Esophagus mucosa (tissue), 1 donor: ENCODE measurements at places on chromosomes 1 and 21.

- ATAC-seq, result no peak
These were observed 276.5 kb upstream of the DPYD start for GRCh38 chr1:98197356-98197755.

- peak; percentile 50 for ATAC-seq
These were observed 10.4 kb upstream of the CELA3B start for GRCh38 chr1:21966247-21967000.

DNA sequence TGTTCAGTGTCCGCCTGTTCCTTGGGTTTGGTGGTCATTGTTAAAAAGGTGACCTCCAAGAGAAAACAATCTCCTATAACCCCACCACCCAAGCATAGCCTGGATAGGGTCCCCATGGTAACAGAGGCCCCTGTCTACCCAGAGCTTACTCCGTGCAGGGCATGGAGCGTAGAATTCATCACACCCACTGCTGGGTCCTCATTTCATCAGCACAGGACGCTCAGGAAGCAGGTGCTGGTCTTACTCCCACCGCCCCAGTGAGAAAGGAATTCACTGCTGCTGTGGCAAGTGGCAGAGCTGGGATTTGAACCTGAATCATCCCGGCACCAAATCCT is 37.0 kb downstream of the ARHGEF10L start:
- no peak for ATAC-seq

DNA sequence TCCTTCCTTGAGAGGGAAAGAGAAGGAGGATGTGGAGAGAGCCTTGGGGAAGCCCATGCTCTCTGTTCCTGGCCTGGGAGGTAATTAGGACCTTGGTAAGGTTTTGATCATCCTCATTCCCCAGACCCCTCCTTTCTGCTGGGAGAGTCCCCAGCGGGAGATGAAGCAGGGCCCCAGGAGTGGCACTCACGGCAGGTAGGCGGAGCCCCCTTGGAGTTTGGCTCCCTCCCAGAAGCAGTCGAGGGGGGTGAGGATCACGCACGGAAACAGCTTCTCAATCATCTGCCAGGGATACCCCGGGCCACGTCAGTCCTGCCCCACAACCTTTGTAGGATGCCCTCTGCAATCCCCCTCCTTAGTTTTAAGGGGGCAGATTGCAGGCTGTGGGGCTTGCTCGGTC is 11.5 kb downstream of the PTCH2 start:
- ATAC-seq, result no peak

GRCh38 chr1:17199267-17200044 is 5.5 kb upstream of the PADI1 start:
- ATAC-seq, result no peak

GRCh38 chr1:33326785-33327184 is 5.9 kb upstream of the A3GALT2 start:
- no peak for ATAC-seq

- no peak for ATAC-seq
These were observed 34.7 kb upstream of the POFUT2 start for GRCh38 chr21:45322231-45322959.

GRCh38 chr21:38326429-38326828 is 69.6 kb downstream of the KCNJ15 start:
- ATAC-seq, result peak; percentile 81

GRCh38 chr1:100614570-100614969 is 76.6 kb downstream of the GPR88 start:
- ATAC-seq, result no peak

DNA sequence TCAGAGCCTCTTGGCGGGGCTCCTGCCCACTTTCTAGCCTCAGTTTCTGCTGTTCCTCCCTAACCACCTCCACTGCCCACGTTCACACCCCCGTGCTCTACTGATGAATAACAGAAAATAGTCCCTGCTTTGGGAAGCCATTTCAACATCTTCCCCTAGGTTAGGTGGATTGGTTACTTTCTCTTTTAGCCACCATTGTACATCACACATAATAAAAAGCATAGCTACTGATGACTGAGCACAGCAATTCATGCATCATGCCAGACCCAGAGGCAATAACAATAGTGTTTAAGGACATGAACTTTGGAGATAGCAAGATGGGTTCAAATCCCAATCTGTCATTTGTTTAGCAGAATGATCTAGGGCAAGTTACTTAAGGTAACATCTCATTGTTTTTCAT is 74.6 kb downstream of the COLGALT2 start:
- no peak for ATAC-seq

DNA sequence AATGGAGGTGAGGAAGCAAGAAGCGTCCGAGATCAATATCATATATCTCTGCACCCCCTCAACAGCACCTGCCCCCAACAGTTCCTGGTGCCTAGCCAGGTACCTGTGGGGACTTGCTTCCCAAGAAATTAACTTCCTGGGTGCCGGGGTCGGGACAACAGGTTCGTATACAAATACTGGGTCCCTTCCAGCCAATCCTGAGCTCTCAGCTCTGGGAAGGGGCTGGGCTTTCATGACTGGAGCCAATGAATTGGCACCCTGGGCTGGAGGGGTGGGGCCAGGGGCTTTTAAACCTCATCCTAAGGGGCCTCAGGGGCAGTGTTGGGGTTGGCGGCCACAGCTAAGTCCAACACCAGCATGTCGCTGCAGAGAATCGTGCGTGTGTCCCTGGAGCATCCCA is at the start of gene PADI3:
TSS of gene PADI3 (plus strand) at position 318 of the 400 bp plus-strand sequence. CDS start at position 358, 40 bp downstream.
- ATAC-seq, result no peak

DNA sequence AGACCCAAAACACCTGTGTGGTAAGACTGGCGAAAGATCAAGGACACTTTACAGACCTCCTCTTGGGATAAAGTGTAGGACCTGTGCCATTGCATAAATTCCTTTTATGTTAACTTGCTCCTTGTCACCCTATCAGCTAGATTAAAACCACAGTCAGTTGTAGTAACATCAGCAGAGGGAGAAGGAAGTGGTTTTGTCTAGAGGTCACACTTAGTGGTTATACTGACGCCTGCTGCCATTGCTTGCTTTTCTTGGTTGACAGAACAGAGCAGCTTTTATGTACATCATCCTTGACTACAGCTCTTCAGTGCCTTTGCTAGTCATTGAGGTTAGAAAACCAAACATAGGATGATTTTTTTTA is 101.4 kb downstream of the PBX1 start:
- ATAC-seq, result peak; percentile 68

DNA sequence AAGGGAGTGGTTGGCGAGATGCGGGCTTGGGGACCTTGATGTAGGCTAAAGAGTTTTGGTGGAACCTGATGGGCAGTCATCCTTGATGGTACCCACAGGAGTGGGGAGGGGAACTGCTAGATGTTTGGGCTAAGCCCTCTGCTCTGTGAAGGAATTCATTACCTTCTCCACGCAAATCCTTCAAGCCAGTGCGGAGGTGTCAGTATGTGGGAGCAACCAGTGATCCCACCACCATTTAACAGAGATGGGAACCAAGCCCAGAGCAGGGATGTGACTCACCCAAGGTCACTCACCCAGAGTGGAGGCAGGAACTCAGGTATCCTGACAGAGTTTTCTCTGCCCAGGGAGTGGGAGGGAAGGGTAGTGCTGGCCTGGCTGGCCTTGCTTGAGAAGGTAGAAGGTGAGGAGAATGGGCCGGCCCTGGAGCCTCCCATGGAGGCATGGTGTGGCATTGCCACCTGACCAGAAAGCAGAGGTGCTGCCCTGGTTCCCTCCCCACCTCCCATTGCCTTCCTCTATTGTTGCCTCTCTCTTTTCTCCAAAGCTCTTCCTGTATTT is 51.2 kb upstream of the STUM start:
- no peak for ATAC-seq

GRCh38 chr21:46089285-46089684 is 8.6 kb upstream of the COL6A2 start:
- no peak for ATAC-seq

GRCh38 chr1:2234762-2235113 is 6.6 kb downstream of the SKI start:
- ATAC-seq, result peak; percentile 11

- ATAC-seq, result no peak
These were observed 96.2 kb upstream of the SIM2 start for GRCh38 chr21:36602735-36603134.

DNA sequence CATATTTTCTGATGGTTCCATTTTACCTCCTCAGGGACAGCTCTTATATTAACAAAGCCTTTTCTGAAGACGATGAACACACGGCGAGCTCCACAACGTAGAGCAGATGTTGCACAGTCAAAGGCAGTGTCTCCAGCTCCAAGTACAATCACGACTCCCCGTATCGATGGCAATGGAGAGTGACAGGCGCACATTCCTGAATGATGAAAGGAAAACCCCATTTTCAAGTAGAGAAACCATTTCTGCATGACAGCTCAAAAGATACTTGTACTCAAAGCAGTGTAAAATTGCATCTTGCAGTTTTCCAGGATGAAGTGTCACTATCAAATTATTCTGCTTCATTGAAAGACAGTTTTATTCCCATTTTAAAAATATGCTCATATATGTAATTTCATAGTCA is 327.6 kb downstream of the DPYD start:
- ATAC-seq, result no peak

DNA sequence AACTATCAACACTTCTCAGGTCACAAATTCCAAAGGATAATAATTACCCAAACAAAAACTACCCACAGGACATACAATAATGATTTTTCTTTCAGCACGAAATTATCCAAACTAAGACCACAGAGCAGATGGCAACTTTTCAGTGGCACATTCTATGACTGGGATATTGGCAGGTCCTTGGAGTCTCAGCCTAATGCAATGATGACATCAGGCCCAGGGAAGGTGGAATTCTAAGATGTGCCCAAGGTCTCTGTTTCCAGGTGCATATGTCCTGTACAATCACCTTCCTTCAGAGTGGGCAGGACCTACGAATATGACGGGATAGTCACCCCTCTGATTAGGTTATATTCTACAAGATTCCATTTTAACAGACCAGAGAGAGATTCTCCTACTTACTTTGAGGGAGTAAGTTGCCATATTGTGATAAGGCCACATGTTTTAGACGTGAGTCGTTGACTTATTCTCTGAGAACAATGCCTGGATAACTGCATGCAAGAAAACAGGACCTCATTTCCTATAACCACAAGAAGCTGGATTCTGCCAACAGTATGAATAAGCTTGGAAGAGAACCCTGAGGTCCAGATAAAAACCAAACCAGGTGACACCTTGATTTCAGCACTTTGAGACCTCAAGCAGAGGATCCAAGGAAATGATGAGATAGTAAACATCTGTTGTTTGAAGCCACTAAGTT is 69.9 kb downstream of the ZC3H11B start:
- ATAC-seq, result no peak

GRCh38 chr1:181150273-181150672 is 61.8 kb downstream of the IER5 start:
- ATAC-seq, result no peak

GRCh38 chr1:7675431-7676273 is 95.4 kb upstream of the VAMP3 start:
- ATAC-seq, result no peak

GRCh38 chr1:109265016-109265415 is 15.7 kb downstream of the CELSR2 start:
- ATAC-seq, result no peak

DNA sequence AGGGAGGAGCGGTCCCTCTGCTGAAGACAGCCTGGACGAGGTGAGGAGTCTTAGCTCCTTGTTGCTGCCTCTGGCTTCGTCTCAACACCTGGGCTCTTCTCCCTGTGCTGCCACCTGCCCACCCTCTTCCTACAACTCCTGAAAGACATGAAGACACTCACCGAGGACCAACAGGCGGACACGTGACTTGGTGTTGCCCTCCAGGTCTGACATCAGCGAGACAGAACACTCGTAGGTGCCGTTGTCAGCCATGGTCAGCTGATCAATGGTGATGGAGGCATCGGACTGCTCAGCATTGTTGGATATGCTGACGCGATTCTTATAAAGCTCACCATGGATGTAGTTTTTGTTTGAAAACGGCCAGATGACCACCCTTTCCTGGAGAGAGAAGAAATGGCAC is 21.4 kb downstream of the GPA33 start:
- ATAC-seq, result no peak

- no peak for ATAC-seq
These were observed 45.9 kb downstream of the FAAP20 start for GRCh38 chr1:2148691-2149090.

- ATAC-seq, result no peak
These were observed 2.0 kb downstream of the CAMK2N1 start for GRCh38 chr1:20483833-20484518.

GRCh38 chr1:215083383-215083961 is 935 bp downstream of the KCNK2 start:
- ATAC-seq, result no peak

- ATAC-seq, result no peak
These were observed 92.3 kb downstream of the ST6GALNAC5 start for GRCh38 chr1:76959556-76959955.

DNA sequence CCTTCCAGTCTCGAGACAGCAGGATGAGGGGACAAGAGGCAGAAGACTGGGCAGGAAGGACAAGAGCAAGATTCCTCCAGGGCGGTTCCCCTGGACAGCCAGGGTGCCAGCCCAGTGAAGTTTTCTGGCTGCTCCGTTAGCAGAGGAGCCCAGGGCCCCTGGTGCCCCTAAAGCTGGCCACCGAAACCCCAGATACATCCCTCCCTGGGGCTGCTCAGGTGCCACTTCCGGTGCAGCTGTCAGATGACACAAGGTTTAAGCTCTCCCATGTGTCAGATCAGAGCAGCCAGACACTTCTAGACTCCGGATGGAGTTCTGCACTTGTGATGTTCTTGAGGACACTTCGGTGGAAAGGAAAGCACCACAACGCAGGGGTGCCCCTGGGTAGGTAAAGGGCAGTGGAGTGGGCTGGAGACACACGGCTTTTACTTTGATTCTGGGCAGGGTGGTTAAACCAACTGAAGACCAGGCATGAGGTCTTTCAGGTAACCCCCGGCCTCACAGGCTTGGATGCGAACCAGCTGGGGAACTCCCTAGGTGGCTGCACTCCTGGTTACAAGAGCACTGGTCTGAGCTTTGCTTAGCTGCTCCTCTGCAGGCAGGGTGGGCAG is 85.7 kb downstream of the ITPKB start:
- ATAC-seq, result no peak

DNA sequence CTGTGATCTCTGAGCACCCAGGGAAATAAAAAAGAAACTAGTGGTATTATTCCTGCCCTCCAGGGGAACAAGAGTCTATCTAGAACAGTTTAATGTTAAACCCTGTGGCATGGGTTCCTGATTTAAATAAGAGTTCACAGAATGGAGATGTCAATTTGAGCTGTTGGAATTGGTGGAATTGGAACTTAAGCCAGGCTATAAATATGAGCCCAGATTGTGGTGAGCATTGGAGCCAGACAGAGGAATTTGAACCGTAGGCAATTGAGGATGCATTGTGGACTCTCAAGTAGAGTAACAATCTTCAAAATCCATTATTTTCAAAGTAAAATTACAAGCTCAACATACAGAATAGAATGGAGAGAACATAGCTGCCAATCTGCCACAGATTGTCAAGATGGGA is 98.2 kb downstream of the NEK7 start:
- ATAC-seq, result no peak
